ENCODE measurements at places on chromosomes 1 and 21.

DNA sequence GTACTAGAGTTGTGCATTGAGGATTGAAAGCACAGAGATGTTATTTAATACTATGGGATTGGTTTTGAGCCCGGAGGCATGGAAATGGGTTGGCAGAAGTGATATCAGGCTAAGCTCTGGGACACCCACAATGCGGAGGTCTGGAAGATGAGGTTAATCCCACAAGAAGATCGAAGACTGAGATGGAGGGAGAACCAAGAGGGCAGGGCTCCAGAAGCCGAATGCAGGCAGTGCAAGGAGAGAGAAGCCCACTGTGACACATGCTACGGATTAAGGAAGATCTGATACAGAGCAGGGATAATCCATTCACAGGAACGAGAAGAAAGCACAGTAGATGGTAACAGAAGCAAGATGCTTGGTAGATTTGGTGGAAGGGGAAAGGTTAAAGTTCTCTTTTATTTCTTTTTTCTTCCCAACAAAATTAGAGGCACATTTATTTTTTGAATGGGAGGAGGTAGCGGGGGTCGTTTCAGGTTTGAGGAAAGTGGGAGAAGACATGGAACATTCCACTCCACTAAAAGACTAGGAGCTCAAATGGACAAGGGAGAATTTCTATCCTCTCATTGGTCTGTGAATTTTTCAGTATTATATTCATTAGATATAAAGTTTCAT is 113.2 kb downstream of the NCAM2 start:
- no peak for ATAC-seq

- ATAC-seq = no peak
Observed at GRCh38 chr21:45518742-45519141, 23.5 kb downstream of the SLC19A1 start.

- no peak for ATAC-seq
Observed at GRCh38 chr1:24941564-24941963, 11.5 kb upstream of the RUNX3 start.

DNA sequence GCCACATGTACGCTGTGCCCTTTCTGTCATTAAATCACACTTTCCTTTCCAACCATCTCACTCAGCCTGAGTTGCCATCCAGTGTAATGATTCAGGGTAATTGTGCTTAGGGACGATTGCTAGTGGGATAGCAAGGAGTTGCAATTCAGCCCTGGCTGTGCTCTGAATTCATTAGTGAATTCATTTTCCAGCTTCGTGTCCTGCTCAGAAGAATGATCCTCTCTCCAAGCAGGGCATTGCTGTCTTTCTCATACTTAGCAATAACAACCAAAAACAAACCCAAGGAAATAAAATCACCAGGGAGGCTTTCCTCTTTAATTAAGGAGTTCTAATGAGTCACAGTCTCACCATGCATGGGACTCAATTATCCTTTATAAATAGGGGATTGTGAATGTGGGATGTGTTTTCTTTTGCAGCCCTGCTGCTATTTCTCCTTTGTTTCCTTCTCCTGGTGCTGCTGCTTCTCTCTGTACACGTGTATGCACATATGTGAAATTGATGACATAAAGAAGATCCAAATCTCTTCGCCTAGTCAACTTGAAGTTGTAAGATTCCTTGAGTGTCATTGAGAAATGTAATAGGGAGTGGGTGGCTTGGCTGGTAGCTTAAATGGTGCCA is 167.0 kb downstream of the TSEN15 start:
- no peak for ATAC-seq

DNA sequence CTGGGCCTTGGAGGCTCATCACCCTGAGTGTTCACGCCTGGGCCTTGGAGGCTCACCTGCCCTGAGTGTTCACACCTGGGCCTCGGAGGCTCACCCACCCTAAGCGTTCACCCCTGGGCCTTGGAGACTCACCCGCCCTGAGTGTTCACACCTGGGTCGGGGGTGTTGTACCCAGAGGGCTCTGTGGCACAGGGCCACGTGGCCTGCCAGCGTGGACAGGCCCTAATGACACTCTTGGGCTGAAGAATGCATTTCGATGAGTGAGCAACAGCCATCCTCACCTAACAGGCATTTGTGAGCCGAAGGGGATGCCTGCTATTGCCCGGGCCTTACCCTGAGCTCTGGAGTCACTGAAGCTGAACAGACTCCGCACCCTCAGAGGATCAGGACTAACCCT is 17.5 kb downstream of the SLC19A1 start:
- no peak for ATAC-seq

GRCh38 chr1:148363439-148363810 is 119.7 kb downstream of the PPIAL4G start:
- ATAC-seq = peak; percentile 67

GRCh38 chr1:29501227-29501976 is 265.1 kb downstream of the PTPRU start:
- no peak for ATAC-seq

DNA sequence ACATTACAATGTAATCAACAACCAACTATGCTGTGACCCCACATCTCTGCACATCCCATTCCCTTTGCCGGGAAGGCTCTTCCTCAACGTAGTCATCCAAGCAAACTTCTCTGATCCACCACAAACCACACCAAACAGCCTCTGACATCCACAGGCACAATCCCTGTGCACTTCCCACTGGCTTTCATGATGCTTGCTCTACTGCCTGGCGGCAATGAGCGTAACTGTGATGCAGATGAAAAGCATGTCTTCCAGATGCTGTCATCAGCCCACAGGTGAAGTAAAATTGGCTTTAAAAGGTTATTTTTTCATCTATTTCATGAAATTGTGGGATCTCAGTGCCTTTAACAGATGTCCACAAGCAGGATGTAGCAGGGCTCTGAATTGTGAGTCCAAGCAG is 635.2 kb downstream of the SMYD3 start:
- no peak for ATAC-seq

- no peak for ATAC-seq
Observed at GRCh38 chr1:219563568-219563967, 49.3 kb downstream of the ZC3H11B start.

- ATAC-seq = peak; percentile 11
Observed at GRCh38 chr1:94384485-94385265, 33.5 kb upstream of the ABCD3 start.
